ENCODE measurements at places on chromosomes 2 and 18.

- no peak for DNase-seq
Measured at GRCh38 chr2:157894694-157895435, 18.7 kb upstream of the ACVR1 start.

DNA sequence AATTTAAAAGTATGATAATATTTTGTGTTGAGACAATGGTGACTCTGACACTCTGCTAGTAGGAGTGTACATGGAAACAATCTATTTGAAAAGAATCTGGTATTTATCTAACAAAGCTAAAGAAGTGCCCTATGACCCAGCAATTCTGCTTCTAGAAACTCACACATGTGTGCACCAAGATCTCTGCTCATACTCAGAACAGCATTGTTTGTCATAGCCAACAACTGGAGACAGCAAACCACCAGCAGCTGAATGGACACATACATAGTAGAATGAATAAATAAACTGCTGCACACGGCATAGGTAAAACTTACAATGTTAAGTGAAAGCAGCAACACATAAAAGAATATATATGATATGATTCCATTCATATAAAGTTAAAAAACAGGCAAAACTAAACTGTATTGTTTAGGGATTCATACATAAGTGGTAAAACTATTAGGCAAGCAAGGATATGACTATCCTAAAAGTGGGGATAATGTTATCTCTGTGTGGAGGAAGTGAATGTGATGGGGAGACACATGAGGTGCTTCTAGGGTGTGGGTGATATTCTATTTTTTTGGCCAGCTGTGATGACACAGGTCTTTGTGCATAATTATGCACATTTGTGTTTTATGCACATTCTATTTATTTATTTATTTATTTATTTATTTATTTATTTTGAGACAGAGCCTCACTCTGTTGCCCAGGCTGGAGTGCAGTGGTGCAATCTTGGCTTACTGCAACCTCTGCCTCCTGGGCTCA, 71.1 kb downstream of the RFTN2 start:
- no peak for DNase-seq

- no peak for DNase-seq
Measured at GRCh38 chr18:55523001-55523400, 65.0 kb downstream of the TCF4 start.

DNA sequence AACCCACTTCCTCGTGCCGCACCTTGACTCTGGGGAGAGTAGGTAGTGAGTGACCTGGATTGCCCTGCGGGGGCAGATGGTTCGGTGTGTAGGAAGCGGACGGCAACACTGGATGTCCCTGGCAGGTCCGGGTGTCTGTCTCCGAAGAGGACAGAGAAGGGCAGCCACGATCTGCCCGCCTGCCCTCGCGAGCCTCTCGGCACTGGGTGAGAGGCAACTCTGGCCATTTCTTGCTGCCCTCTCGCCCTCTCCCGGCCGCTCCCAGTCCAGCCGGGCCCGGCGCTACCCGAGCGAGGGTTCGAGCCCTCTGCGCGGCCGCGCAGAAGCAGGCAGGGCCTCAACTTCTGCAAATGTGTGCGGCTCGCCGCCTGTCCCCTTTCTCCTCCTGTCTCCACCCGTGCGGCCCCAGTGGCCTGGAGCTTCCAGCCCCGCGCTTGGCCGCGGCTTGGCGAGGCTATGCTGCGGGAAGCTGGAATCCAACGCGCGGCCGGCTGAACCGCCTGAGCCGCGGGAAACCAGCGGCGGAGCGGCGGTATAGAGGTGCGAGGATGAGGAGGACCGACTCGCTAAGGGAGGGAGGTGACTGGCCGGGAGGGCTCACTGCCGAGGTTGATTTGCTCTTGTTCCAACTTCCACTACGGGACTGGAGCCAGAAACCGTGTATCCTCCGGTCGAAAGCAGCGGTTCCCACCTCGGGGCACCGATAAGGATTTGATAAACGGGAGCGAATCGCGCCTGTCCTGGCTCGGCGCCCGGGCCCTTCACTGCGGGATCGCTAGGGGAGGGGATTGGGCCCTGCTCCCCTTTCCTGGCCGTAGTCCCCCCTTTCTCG, 1.5 kb downstream of the EPAS1 start:
- no peak for DNase-seq

- no peak for DNase-seq
Measured at GRCh38 chr2:60311524-60311923, 241.9 kb downstream of the BCL11A start.

DNA sequence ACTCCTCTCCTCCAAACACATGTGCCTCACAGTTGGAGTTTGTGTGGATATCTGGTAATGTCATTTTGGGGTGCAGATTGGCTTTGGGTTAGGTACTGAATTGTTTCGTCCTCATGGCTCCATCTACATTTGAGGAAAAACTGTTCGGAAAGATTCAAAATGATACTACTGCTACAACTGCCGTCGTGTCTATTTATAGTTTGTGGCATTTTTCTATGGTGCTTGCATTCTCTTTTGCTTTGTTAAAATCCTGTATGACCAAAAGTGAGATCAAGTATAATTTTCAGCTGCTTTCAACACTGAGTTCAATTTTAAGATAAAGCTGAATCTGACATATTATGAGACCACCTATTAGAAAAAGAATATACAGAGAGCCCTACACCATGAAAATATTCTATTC, 176.3 kb upstream of the DSEL start:
- no peak for DNase-seq

GRCh38 chr2:85801871-85802270, 48.1 kb downstream of the ATOH8 start:
- DNase-seq, result no peak

- DNase-seq, result no peak
Measured at GRCh38 chr2:19801367-19802080, 100.3 kb downstream of the TTC32 start.

GRCh38 chr2:232485757-232486557, 1.7 kb downstream of the ECEL1 start:
- DNase-seq, result no peak

DNA sequence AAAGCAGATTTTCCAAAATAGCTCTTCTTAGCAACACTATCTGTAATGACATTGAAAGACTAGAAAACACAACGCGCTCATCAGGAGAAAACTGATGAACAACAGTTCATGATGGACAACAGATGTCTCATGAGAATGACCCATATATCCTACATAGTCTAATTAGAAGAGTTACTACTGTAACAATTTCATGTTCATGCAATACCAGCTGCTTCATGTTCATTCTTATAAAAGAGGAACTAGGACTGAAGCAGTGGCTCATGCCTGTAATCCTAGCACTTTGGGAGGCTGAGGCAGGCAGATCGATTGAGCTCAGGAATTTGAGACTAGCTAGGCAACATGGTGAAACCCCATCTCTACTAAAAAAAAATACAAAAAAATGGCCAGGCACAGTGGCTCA, 22.7 kb downstream of the TRAPPC8 start:
- no peak for DNase-seq

DNA sequence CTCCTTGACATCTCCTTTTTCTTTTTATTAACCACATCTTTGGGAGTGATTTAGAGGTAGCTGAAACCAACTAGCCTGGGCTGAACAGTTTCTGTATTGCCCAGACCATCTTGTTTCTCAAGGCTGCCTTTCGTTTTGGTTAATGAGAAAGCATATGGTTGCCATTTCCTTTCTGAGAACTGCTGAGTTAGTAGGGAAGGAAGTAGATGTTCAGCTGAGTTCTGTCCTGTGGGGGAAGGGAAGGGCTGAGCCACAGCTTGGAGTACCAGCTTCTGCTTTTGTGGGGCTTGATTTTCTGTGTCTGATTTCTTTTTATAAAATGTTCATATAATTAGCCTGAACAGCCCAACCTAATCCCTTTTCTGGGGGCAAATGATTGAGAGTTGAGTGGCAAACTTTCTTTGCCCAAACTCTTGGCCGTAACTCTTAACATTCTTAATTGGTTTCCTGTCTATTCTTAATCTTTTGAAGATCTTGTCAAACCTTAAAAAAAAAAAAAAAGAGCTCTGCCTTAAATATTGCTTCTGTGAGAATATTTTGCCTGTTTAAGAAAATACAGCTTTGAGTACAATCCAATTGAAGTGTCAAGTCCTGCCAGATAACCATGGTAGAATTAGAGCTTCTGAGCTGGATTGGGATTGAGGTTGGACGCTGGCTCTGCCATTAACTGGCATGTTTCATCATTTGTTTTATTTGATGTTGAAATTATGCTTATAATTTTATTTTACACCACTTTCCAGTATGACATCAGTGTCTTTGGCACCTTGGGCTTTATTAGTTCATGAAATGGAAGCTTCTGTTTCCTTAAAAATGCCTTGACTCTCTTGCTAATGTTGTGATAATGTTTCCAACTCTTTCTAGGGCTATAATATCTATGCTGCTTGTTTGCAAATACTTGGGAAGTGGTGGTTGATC, 1.9 kb upstream of the NABP1 start:
- no peak for DNase-seq

- DNase-seq, result peak; percentile 8
Measured at GRCh38 chr2:178761759-178762371, 45.4 kb downstream of the TTN start.

- DNase-seq, result no peak
Measured at GRCh38 chr18:62868645-62869044, 153.3 kb downstream of the PHLPP1 start.

- DNase-seq, result no peak
Measured at GRCh38 chr2:120568089-120568974, 167.3 kb upstream of the GLI2 start.

GRCh38 chr2:42216694-42217093, 47.5 kb downstream of the EML4 start:
- DNase-seq, result no peak

- DNase-seq, result no peak
Measured at GRCh38 chr2:142881619-142882018, 4.2 kb downstream of the KYNU start.

DNA sequence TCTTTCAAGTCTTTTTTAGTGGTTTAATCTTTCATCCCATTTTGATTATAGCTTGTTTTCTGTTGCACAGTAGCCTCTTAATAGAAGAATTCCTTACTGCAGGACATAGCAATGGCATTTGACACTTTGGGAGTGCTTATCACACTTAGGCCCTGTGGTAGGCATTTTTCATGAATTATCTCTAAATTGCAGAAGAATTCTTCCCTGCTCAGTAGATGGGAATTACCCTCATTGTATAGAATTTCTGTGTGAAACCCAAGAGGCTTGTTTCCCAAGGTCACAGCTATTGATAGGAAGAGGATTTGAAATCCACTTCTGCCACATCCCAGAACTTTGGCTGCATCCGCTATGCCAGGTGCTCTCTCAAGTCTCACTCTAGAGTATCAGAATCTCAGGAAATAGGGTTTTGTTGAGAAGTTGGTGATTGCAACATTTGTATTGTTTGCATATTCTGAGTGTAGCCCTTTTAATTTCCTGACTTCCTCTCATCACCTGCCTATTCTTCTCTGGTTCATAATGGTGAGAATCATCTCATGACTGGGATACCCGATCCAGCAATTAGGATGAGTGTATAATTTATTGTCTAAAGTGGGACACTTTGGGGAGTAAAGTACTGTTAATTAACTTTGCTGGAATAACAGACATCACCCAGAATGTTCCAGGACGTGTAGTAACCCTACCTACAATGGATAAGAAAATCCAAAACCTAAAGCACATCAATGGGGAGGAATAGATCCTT, 255.2 kb upstream of the RASGRP3 start:
- no peak for DNase-seq

GRCh38 chr2:72982781-72983499, 65.6 kb downstream of the EMX1 start:
- no peak for DNase-seq

GRCh38 chr2:122939796-122940195, 1085.3 kb upstream of the CNTNAP5 start:
- no peak for DNase-seq

- no peak for DNase-seq
Measured at GRCh38 chr18:28110924-28111323, 66.0 kb downstream of the CDH2 start.

- DNase-seq, result no peak
Measured at GRCh38 chr18:66271962-66272361, 331.9 kb downstream of the CDH19 start.

GRCh38 chr18:78727057-78727739, 252.4 kb upstream of the SALL3 start:
- DNase-seq, result no peak
